Foreskin fibroblast (primary cell): ENCODE measurements at places on chromosomes 6 and 20.

GRCh38 chr6:40325041-40325440 lies 262.1 kb downstream of the LRFN2 start:
- no peak for DNase-seq

- no peak for DNase-seq
Measured at GRCh38 chr6:159852877-159853276, 37.9 kb upstream of the MAS1 start.

- peak; percentile 66 for DNase-seq
Measured at GRCh38 chr6:109260126-109260525, 122.1 kb downstream of the CD164 start.

DNA sequence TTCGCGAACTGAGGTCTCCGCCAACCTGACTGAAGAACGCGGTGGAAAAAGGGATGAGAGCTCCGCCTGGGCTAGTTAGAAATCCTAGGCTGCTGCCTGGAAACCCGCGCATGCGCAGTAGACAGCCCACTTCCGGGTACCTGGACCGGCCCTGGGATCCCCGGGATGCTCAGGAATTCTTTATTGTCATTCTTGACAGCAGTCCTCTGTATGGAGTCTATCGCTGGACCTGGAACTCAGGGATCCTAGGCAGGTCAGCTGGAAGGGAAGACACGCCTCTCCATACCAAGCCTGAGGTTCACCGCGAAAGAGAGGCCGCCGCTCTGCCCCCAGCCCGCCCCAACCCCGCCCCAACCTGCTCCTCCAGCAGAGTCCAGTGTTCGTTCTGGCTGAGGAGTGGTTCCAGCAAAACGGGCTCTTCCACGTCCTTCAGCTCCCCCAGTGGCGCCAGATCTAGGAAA lies 1379.2 kb upstream of the DEFB115 start:
- no peak for DNase-seq

DNA sequence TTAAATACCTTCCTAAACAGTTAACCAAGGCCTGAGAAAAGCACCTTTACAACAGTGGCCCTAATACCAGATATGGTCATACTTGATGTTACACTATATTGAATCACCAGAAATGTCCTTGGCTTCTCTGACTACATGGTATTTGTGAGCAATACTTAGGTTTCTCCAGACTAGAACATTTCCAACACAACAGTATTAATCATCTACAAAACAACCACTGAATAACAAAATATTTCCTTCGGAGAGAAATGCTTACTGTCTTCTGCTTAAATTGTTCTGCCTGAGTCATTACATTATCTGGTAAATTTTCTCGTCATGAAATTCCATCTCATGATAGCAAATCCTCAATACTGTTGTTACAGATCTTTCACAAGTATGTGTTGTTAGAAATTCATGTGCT lies 252.9 kb upstream of the RUNX2 start:
- peak; percentile 91 for DNase-seq

DNA sequence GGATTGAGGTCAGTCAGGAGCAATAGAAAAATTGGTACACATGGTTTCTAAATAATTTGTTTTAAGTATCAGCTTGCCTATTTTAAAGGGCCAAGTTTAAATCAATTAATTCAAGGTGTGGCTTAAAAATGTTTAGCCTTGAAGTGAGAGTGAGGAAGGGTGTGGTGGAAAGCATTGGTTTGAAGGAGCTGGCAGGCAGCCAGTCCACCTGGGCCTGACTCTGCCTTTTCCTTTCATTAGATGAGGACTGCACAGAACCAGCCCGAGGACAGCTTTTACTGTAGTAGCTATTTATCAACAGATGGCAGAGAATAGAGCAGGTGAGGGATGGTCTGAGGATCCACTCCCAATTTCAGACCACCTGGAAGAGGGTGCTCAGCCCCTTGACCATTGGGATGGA lies 42.4 kb downstream of the DHX35 start:
- no peak for DNase-seq

DNA sequence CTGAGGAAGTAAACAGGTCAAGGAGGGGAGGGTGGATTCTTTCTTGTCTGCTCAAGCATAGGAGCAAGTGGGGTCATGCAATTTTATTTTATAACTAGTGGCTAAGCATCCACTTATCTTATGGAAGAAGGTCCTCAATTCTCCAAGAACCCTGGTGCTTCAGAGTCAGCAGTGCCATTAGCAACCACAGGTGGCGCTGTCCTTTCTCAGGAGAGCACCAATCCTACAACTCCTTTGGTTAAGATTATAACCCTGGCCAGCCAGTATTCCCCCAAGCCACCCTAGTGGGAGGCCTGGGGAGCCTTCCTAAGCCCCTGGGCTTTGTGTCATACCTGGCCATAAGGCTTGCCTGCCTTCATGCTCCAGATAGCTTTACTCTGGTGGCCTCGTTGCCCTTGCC lies 60.7 kb downstream of the PCSK2 start:
- DNase-seq, result no peak

GRCh38 chr6:16270178-16270794 lies 31.9 kb downstream of the GMPR start:
- no peak for DNase-seq

DNA sequence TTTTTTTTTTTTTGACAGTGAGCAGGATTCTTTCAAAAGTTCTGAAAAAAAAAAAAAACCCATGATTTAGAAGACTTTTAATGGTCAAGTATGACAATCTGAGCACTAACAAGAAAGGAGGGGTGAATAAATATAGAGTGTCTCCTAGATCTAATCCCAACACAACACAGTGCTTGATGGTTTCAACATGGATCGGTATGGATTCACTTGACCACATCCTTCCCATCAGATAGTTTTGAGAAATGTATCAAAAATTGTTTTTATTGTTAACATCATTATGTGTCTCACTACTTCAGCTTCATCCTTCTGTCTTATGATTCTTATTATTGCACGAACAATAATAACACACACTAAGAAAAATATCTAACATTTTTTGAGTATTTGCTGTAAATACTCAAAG lies 21.0 kb downstream of the KIF13A start:
- peak; percentile 32 for DNase-seq

- DNase-seq, result peak; percentile 73
Measured at GRCh38 chr20:54197621-54198604, 10.0 kb upstream of the PFDN4 start.

GRCh38 chr6:25232479-25232878 lies 46.7 kb upstream of the CARMIL1 start:
- peak; percentile 76 for DNase-seq

DNA sequence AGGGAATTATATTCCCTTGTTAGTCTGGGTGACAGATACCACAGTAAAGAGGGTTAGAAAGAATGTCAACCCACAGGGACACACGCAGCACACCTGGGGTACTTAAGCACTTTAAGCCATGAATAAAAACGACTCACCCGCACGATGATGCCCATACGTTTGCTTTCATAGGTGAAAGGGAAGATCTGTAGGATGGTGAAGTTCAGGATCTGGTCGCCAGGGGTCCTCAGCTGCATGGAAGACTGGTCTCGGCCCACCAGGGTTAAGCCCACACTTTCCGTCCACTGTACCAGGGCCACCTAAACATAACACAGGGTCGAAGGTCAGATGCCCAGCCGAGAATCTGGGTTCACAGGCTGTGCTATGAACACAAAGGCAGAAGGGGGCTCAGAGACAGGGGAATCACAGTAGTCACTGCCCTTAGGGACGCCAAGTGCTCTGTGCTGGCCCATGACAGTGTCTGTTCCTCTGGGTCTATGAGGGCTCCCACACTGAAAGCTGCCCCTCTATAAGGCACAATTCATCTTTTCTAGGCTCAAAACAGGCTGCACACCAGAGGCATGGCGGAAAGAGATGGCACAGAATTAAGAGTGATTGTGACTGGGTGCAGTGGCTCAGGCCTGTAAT lies 96.8 kb upstream of the NFATC2 start:
- peak; percentile 85 for DNase-seq

DNA sequence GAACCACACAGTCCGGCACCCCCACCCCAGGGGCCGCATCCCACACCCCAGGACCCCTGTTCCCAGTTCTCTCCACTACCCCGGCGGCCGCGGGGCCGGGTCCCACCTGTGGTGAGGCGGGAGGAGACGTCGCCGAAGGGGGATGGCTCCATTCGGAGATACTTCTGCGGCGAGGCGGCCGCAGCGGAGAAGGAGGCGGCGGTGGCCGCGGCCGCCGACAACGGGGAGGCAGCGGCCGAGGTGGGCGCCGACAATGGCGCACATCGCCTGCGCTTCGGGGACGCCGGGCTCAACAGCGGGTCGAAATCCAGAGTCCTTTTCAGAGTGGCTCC lies 723 bp downstream of the AKIRIN2 start:
- DNase-seq, result no peak

- no peak for DNase-seq
Measured at GRCh38 chr20:977021-977420, 25.1 kb downstream of the RSPO4 start.

GRCh38 chr6:147341486-147341885 lies 137.3 kb downstream of the STXBP5 start:
- DNase-seq, result no peak

DNA sequence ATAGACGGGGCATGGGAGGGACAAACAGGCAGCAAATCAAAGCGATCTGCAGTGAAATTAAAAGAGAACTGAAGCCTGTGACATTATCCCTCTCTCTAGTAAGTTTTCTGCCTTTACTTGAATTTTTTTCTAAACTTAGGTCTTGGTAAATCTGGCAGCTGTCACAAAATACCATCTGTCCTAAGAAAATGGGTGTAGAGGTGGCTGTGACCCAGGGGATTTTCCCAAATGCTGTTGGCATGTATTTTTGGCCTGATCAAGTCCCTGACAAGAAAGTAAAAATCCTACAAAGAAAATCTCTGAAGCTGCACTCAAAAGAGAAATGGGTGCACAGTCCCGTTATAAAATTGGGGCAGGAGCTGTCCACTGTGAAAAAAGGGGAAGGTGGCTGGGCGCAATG lies 30.2 kb upstream of the F13A1 start:
- DNase-seq, result no peak

GRCh38 chr20:52768694-52769093 lies 203.5 kb upstream of the TSHZ2 start:
- no peak for DNase-seq

DNA sequence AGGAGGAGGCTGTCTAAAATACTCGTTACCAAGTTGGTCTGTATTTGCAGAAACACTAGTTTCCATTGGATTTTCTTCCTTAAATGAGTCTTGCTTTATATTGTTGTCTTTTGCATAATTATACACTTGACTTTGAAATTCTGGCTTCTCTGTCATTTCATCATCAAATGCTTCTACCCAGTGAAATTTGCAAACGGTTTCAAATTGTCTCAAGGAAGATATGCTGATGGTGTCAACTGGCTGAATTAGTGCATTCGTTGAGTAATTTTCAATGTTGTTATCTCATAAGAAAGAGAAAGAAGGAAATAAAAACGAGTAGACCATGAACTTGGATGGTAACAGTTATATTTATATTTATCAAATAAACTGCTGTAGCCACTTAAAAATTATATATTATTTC lies 10.8 kb downstream of the CAGE1 start:
- no peak for DNase-seq

DNA sequence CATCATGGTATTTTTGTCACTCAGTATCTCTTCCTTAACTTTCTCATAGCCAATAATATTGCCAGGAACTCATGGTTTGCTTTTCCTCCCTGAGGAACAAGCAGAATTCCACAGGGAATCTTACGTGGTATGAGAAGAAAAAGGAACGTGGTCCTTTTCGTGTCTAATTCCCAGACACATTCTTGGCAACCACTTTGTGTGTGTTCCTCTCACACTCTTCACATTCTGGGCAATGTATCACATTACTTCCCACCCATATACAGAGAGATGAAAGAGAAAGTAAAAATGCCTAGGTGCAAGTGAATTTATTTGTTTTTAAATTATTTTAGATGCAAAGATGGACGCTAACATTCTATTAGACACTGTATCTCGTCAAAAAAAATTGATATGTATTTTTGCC lies 102.7 kb downstream of the PTPRK start:
- DNase-seq, result no peak

GRCh38 chr6:163955096-163955495 lies 540.6 kb downstream of the QKI start:
- peak; percentile 81 for DNase-seq

- DNase-seq, result no peak
Measured at GRCh38 chr6:139161817-139162284, 27.0 kb downstream of the HECA start.

- DNase-seq, result no peak
Measured at GRCh38 chr6:163942790-163943189, 528.3 kb downstream of the QKI start.

GRCh38 chr6:37277001-37277409 lies 19.1 kb upstream of the TMEM217 start:
- no peak for DNase-seq

DNA sequence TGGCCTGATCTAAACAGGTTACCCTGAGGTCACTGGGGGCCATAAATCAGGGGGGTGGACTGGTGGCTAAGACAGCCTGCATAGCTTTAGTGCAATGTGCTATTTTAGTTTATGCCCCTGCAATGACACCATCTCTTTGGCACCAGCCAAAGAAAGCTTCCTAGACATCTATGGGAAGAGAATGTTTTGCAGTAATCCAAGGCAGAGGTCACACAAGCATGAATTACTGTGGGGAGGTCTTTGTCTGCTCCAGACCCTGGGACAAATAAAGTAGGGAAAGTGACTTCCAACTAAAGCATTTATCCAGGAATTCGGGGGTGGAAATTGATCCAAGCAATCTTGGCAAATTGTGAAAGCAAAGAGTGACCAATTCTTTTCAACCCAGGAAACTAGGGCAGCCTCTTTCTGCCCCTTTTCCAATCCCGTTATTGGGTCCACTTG lies 5.3 kb downstream of the RIPOR2 start:
- DNase-seq, result peak; percentile 35

GRCh38 chr20:59259946-59260345 lies 40.5 kb upstream of the EDN3 start:
- DNase-seq, result no peak

- DNase-seq, result peak; percentile 35
Measured at GRCh38 chr6:154969796-154970195, 25.3 kb upstream of the TIAM2 start.

DNA sequence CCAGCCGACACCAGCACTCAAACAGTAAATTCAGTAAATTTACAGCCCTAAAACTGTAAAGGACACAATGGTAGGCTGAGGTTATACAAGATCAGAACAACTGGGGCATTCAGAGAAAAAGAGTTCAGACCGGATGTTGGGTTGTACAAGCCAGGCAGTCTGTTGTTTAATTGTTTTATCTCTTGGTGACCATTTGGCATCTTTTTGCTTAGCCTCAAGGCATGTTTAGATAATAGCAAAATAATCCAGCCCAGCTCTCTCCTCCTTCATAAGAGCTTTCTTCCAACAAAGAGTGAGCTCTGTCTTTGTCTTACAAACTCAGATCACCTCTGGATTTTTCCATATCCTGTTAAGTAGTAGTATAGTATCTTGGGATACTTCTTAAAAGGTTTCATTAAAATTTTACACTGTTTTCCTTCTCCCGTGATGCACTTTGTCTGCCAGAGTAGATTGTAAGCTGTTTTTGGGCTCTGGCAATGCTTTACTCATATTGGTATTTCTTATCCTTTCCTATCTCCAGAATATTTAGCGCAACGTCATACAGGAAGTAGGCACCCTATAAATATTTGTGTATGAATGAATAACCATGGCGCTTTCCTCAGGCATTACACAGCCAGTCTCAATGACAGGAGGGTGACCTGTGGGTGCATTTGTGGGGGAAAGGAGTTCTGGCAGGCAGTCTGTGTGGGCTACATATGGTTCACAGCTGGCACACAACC lies 35.6 kb upstream of the TRAM2 start:
- no peak for DNase-seq

GRCh38 chr20:33669873-33670640 lies 3.3 kb downstream of the ACTL10 start:
- no peak for DNase-seq

GRCh38 chr6:27406085-27406484 lies 17.5 kb downstream of the ZNF391 start:
- DNase-seq, result no peak
